ENCODE measurements at places on chromosomes 1 and 21.

DNA sequence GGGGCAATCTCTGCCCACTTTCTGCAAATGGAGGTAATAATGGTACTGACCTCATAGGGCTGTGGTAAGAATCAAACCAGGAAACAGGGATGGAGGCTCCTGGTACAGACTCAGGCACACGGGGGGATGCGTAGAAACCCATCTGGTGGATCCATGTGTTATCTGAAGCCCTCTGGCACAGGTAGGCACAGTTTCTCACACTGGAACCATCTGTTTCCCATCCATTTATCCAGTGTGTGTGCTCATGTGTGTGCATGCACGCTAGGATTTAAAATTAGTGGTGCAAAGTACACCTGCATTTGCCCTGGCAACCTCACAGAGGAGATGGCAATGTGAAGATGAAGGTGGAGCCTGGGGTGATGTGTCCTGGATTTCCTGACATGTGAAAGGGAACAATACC lies 103.3 kb downstream of the RAVER2 start:
- DNase-seq: no peak

DNA sequence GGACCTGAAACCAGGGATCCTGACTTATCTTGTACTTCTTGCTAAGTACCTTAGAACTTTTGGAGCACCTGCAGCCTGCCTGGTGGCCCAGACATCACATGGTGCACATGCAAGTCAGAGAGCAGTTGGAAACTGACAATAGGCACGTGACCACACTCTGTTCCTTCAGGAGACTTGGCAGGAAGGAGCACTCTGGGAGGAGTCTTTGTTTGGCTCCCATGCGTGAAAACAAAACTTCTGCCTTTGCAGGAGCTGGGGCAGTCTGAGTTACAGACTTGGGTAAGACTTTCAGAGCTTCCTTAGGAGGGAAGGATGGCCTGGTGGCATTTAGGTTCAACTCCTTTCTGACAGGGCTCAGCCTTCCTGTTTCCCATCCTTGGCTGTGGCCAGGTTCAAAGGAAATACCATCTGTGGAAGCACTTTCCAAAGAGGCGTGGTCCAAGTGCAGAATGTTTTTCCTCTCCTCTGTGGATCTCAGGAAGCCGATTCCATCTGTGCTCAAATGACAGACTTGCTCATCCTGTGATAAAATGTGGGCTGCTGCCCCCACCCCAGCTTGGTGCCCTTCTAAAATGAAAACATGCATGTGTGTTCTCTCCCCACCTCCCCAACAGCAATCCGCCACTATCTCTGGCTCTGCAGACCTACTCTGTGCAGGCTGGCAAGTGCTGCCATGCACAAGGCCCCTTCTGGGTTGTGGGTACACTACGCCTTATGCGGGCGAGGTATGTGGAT lies 14.1 kb upstream of the ZNF436 start:
- no peak for DNase-seq

DNA sequence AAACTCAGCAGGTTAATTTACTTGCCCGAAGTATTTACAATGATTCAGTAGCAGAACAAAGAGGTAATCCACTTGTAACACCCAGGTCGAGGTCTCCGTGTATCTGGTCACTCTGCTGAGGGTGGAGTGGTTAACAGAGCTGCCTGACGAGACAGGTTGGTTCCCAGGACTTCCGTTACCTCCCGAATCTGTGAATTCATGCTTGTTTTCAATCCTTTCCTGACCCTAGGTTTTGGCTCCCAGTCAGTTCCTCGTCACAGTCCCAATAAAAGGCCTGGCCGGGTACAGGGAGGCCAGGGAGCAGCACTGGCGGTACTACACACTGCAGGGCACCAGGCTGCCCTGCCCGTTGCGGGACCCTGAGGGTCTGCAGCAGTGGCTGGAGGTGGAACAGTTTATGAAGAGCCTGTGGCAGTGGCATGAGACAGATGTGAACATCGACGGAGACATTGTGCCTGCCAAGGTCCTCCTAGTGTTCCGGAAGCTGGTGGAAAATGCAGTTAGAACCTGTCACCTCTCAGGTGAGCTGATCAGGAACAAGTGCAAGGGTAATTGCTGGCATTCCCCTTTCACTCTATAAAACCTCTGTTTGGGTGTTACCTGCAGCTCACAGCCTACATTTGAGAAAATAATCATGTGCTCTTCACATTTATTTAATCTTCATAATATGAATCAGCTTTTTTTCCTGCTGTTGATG lies 12.8 kb downstream of the MAB21L3 start:
- DNase-seq: no peak

- DNase-seq: no peak
Measured at GRCh38 chr1:202516434-202516877, 168.0 kb downstream of the PPP1R12B start.

DNA sequence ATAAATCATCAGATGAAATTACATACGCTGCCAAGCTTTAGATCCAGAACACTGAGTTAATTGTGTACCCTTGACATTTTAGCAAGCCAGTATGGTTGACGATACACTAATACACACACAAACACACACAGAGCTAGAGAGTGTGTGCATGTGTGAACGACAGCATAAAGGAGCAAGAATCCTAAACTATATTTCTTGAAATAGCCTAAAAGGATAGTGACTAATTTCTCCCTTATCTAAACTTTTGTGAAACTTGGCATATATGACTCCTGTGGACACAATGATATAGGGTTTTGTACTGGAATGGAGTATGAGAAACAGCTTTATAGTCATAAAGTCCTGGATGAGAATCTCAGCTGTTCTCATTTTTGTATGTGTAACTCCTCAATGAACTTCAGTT lies 65.1 kb upstream of the DMRTA2 start:
- no peak for DNase-seq

- DNase-seq: no peak
Measured at GRCh38 chr1:41490911-41491310, 6.4 kb upstream of the EDN2 start.

GRCh38 chr1:230682274-230682673 lies 31.6 kb downstream of the AGT start:
- no peak for DNase-seq

DNA sequence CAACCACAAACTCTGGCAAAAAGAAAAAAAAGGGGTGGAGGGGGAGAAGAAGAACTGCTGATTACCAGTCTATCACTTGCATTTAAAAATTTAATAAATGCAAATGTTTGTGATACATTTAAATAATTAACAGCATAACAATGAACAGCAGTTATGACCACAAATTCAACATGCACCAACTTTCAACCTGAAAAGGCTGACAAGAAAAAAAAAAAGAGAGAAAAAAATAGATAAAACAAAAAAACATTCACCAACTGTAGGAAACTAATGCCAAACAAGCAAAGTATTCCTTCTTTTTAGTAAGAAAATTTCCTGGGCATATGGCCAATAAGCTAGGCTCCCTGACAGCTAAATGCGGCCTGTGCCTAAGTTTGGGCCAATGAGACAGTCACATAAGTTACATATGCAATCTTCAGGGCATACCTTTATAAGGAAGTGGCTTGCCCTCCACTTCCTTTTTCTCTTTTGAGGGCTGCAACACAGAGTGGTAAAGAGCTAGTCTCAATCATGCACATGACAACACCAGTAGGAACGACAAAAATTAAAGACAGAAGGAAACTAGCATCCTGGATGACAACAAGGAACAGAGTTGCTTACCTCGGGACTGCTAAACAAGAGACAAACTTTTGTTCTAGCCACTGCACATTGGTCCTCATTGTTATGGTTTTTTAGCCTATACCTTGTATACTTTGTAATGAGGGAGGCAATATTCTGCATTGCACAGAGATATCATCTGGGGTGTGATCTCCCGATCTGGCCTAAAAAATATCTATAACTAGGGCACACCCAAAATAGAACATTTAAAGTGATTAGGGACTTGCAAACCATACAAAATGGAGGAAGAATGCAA lies 24.2 kb upstream of the PHTF1 start:
- DNase-seq: peak; percentile 75

- DNase-seq: no peak
Measured at GRCh38 chr1:109751531-109752260, 10.9 kb upstream of the GSTM3 start.

- DNase-seq: no peak
Measured at GRCh38 chr1:238476841-238477240, 586.1 kb upstream of the ZP4 start.

- no peak for DNase-seq
Measured at GRCh38 chr1:150513351-150513791, 2.2 kb upstream of the FALEC start.

- no peak for DNase-seq
Measured at GRCh38 chr1:44073528-44073927, 42.3 kb upstream of the SLC6A9 start.

- DNase-seq: no peak
Measured at GRCh38 chr1:29970747-29971325, 734.5 kb downstream of the PTPRU start.

DNA sequence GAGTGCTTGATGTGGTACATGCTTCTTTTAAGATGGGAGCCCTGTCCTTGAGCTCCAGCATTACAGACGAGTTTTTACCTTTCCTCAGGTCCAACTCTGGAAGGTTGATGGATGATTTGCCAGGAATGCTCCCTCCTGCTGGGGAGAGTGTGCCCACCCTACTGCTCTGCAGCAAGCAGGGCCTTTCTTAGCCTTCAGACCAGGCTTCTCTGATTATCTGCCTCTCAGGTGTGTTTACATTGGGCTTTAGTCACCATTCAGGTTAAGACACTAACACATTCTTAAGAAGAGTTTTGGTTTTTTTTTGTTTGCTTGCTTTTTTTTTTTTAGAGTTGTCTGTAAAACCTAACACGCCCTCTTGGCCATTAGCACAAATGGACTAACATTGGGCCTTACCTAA lies 301.8 kb downstream of the KCNT2 start:
- no peak for DNase-seq

- no peak for DNase-seq
Measured at GRCh38 chr1:209155546-209155945, 428.0 kb upstream of the CAMK1G start.

DNA sequence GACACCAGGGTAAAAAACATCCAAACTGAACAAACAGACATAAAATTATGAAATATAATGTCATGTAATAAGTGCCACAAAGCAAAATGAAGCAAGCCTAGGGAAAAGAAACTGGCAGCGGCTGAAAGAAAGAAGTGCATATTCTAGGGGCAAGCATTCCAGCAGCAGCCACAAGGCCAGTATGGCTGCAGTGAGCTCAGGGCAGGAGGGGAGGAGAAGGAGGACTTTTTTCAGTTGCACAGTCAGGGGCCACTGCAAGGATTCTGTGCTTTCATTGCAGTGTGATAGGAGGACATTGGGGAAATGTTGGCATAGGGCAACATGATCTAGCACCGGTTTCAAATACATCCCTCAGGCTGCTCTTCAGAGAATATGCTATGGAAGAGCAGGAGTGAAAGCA lies 263.8 kb downstream of the NEGR1 start:
- no peak for DNase-seq

DNA sequence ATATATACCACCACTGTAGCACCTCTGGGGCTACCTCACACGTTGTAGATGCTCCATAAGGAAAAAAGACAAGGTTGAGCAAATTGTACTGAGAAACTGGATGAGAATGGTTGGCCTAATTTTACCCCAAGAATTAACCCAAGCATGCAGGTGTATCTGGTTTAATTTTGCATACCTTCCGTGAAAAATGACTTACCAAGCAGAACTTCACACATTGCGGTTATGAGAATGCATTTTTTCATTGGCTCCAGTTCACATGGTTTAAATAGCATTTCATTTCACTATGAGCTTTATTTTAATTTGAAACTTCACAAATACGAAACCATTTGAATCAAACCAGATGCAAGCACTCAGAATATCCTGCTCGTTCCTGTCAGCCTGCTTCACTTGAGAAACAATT lies 512.2 kb downstream of the LTN1 start:
- no peak for DNase-seq

DNA sequence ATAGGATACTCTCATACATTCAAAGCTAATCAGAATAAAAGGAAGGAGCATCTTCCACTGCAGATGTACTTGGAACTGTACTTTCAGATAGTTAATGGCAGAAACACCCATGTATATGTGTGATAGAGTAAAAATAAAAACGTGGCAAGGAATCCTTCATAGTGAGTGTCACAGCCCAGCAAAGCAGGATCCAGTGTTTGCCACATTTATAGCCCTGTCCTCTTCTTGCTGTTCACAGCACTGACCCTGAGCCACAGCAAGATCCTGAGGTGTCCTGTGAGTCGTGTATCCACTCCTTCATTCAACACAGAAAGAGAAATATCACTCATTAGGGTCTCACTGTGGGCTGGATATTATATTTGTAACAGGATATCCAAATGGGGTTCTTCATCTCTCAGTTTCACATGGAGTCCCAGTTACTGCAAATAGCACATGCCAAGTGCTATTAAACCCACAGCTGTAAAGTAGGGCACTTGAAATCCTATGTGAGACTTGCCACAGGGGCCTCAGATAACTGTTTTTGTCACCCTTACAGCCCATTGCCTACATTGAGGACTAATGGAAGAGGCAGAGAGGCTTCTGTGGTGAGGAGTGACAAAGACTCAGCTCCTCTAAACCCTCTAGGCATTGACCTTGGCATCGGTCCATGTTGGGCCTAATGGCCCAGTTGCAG lies 41.3 kb downstream of the CYP2J2 start:
- no peak for DNase-seq

- peak; percentile 41 for DNase-seq
Measured at GRCh38 chr1:21534674-21535378, 25.6 kb downstream of the ALPL start.

DNA sequence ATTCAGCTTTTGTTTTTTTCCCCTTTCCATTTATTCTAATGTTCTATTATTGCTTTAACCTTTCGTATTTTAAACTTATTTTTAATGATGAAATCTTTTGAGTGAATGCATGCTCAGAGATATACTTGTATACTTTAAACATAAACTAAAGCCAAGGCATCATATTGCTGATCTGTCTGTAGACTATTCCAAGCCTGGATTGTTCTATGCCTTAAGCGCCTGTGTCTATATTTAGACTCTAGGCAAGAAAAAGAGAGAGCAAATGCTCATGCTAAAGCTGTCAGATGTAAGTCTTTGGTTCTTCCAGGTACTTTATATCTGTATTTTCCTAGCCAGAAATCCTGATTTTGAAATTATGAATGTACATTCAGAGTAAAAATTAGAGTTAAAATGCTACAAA lies 14.4 kb downstream of the SH3GLB1 start:
- DNase-seq: no peak

DNA sequence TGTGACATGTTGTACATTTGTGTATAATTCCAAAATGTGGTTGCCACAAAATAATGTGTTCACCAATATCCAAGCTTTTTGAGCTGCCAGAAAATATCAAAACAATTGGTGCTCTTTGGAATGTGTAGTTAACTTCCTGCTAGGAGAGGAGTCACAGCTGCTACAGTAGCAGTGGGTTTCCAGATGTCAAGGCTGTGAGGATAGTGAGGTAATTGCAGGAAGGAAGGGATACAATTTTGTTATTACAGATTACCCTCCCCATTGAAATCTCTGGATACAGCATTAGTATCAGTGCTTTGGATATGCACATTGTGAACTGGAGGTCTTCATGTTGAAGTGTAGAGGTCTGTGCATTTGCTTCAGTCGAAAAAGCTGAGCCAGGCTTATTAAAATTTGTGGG lies 253.2 kb downstream of the PTPRC start:
- DNase-seq: no peak
